ENCODE measurements at places on chromosomes 2 and 18.

DNA sequence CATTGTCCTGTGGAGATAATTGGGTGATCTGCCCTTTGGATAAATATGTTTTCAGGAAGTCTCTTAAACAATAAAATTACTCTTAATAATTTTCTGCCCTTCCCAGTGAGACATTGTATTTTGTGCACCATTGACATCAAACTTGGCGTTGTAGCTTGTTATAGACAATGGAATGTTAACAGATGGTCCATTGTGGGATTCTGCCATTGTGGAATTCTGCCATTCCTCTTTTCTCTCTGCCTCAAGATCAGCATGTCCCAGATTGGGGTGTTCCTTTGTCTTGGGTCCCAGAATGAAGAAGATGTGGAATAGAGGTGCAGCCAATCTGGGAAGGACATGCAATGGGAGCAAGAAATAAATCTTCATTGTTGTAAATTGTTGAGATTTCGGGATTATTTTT is 15.1 kb upstream of the LDAH start:
- DNase-seq, result no peak

GRCh38 chr2:101420623-101421022 is 33.3 kb upstream of the CREG2 start:
- no peak for DNase-seq

- DNase-seq, result no peak
These were observed 36.5 kb downstream of the HNMT start for GRCh38 chr2:138000796-138001195.

DNA sequence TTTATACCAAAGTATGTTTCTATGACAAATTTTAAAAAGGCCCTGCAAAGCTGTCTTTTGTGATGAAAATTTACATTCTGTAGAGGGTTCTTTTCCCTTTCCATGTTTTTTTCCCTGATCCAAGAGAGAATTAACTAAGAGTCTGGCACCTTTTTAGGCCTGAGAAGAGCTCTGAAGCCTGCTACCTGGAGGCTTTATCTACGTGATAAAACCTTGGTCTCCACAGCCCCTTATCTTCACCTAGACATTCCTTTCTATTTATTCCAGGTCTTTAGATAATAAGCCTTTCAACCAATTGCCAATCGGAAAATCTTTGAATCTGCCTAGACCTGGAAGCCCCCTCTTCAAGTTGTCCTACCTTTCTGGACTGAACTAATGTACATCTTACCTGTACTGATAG is 774.1 kb upstream of the LRRTM1 start:
- DNase-seq, result no peak

GRCh38 chr18:46946656-46947282 is 29.4 kb downstream of the KATNAL2 start:
- DNase-seq, result no peak

GRCh38 chr2:158808426-158808825 is 13.3 kb downstream of the DAPL1 start:
- DNase-seq, result no peak

- DNase-seq, result no peak
These were observed 45.7 kb downstream of the PRKCE start for GRCh38 chr2:45697190-45697589.
